ENCODE measurements at places on chromosomes 13 and 19.

DNA sequence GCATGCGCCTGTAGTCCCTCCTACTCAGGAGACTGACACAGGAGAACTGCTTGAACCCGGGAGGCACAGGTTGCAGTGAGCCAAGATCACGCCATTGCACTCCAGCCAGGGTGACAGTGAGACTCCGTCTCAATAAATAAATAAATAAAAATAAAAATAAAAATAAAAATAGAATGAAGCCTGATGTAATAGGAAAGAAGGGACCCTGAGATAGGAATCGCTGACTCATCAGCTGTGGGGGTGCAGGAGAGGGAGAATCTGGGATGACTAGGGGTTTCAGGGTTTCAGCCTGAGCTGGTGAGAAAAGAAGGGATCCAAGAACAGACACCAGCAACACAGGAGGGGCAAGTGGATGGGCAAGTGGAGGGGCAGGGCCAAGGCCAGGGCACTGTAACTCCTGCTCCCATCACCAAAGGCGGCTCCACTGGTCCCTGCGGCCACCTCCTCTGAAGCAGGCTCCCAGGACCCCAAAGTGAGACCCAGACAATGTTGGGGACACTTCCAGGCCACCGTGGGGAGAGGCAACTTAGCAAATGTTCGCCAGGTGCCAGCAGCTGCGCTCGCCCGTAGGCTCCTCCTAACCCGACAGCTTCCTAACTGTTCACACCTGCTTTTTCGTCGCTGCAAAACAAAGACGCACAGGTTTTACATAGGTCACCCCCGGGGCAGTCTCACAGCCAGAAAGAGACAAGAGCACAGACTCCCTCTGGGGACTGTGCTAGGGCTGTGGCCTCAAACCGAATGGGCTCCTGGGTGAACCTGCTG, 1.2 kb downstream of the HAUS8 start:
- no peak for DNase-seq

- DNase-seq = no peak
Measured at GRCh38 chr19:1523412-1524286, at the start of gene PLK5. PLK5 (plus strand) TSS chr19:1524077; CDS start chr19:1526997, 2,920 bp downstream.

- DNase-seq = no peak
Measured at GRCh38 chr13:44605721-44606120, 29.6 kb upstream of the TSC22D1 start.

GRCh38 chr13:50376895-50377575, 361.8 kb downstream of the KCNRG start:
- peak; percentile 12 for DNase-seq

GRCh38 chr13:25725104-25725503, 326.7 kb downstream of the SHISA2 start:
- DNase-seq = no peak

GRCh38 chr19:31461814-31462539, 112.7 kb upstream of the TSHZ3 start:
- no peak for DNase-seq

GRCh38 chr13:109344552-109345157, 441.7 kb downstream of the IRS2 start:
- no peak for DNase-seq

GRCh38 chr13:54241719-54242118, 1213.1 kb downstream of the OLFM4 start:
- peak; percentile 12 for DNase-seq

DNA sequence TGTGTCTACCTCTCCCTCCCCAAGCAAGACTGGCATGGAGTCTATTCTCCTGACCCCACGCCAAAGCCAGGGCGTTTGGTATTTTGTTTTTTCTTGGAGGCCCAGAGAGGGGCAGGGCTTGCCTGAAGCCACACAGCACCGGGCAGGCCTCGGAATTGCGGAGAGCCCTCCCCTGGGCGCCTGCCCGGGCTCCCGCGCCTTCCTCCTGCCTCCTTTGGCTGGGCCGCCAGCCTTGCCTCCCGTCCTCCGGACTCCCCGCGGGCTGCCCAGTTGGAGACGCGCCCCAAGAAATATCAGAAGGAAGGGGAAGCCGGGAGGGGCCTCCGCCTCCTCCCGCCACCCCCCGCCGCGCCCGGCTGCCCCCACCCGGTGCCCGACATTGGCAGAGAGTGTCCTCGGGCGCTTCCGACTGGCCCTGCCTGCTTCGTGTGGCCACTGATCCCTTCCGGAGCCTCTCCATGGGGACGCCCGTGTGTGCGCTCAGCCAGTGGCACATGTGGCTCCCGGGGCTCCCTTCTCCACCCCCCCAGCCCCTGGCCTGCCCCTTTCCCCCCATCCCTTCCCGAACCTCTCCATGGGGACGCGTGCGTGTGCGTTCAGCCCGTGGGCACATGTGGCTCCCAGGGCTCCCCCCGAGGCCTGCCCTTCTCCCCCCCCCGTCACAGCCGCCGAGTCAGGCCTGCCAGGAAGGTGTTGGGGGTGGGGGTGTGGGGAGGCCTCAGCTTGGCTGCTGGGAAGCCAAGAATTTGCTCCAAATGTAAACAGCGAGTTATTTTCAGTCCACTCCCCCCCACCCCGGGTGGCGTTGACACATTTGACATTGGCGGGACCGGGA, 37.3 kb downstream of the NFIC start:
- DNase-seq = peak; percentile 20

GRCh38 chr13:105825071-105825470, 710.4 kb downstream of the EFNB2 start:
- DNase-seq = no peak

GRCh38 chr19:44912854-44913253, 1.6 kb upstream of the APOC1 start:
- no peak for DNase-seq

GRCh38 chr13:99339736-99340397, 32.7 kb upstream of the GPR183 start:
- DNase-seq = no peak

- no peak for DNase-seq
Measured at GRCh38 chr13:32059511-32059984, 28.0 kb downstream of the FRY start.

DNA sequence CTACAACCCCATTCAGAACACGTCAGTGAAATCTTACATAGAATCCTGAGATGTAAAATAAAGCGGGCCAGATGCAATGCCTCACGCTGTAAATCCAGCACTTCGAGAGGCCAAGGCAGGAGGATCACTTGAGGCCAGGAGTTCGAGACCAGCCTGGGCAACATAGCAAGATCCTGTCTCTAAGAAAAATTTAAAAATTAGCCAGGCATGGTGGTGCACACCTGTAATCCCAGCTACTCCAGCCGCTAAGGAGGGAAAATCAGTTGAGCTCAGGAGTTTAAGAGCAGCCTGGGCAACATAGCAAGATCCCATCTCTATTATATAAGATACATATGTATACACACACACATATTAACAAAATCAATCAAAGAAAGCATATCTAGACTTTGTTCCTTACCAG, 41.2 kb downstream of the PEX11G start:
- no peak for DNase-seq

- DNase-seq = no peak
Measured at GRCh38 chr13:31096654-31097302, 64.9 kb downstream of the HSPH1 start.

DNA sequence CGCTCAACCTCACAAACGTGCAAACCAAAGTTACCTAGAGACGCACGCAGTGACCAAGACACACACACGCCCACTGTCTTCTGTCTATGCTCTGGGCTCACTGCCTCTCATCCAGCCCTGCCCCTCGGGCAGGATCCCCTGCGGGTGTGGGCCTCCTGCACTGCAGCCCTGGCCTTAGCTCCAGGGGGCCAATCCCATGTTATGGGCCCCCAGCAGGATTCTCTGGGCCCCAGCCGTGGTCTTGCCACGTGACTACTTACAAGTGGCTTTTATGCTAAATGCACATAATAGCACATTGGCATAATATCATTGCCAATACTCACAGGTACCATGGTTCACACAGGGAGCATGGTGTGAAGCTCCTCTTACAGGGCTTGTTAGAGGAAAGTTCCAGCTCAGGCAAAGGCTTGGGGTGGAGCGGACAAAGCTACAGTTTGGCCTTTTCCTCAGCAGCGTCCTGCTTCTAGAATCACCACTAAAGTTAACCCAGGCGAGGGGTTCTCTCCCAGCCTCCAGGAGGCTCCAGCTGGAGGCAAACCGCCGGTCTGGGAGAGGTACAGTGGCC, 37.4 kb downstream of the CEBPA start:
- no peak for DNase-seq

- DNase-seq = no peak
Measured at GRCh38 chr13:98761986-98762616, 9.6 kb upstream of the SLC15A1 start.

GRCh38 chr19:40303765-40304164, 18.6 kb upstream of the AKT2 start:
- no peak for DNase-seq

Measured in retina (tissue), 1 donor.